ENCODE measurements at places on chromosomes 6 and 20.

DNA sequence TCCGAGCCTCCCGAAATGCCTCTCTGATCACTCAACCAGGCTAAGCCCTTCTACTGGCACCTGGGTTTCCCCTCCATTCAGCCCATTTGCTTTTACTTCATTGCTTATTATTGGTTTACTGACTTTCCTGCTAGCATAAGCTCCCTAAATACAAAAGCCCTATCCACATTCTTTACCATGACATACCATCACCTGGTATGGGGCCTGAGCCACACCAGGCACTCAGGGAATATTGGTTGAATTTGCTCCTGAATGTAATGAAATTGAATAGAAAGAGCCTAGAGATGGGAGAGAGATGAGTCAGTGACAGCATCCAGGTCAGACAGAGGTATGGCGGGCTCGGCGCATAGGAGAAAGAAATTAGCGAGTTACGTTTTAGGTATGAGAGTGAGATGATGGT, 120.0 kb downstream of the CD164 start:
- no peak for DNase-seq

DNA sequence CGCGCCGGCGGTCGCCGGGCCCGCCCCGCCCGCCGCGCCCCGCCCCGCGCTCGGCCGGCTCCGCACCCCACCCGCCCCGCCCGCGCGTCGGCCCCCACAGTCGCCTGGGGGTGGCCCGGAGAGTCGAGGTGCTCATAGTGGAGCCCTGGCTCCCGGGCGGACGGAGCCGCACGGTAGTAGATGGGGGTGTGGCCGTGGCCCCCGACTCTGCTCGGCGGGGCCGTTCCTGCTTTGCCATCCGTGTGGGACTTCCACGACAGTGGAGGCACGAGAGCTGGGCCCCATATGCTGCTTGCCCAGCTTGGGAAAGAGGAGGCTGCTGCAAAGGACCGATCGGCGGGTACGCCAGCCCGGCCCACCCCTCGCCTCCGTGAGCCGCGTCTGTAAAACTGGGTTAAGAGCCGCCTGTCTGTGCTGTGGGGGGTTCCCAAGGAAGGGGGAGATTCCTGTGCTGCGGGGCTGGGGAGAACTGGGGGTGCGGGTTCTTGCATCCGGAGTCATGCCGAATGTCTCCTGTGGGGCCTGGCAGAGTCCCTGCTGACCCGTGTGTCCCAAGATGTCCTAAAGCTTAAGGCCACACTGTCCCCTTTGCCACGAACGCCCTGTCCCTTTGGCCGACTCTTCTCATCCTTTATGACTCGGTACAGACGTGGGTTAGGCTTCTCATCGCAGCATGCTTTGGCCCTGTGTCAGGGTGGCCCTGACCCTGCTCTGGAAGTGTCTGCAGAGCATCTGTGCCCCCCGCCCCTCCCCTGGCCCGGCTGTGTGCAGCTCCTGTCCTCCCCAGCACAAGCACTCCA, at the start of gene OPRL1:
TSS of gene OPRL1 (plus strand) at position 70 of the 800 bp plus-strand sequence. CDS start 12,639 bp downstream, outside the sequence.
- DNase-seq: no peak

- DNase-seq: no peak
Observed at GRCh38 chr20:47215653-47216397, 140.7 kb downstream of the ZMYND8 start.

- no peak for DNase-seq
Observed at GRCh38 chr6:91043751-91044150, 456.9 kb upstream of the MAP3K7 start.

DNA sequence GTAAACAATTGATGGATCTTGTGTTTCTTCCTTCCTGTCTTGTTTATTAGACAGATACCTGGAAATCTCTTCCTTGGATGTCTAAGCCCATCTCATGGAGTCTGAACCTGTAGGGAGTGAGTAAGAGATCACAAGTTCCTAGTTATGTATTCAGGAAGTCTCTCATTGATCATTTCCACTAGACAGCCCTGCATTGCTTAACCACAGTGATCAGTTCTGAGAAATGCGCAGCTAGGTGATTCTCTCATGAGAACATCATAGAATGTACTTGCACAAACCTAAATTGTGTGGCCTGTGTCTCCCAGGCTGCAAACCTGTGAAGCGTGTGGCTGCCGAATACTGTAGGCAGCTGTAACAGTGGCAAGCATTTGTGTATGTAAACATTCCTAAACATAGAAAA, 39.1 kb downstream of the FAM120B start:
- no peak for DNase-seq
